ENCODE measurements at places on chromosomes 11 and 22. TPM values are rescaled to one million over a fixed set of nuclear protein-coding genes. Genes with fewer than 3 reads are reported as not detected.

The KRTAP5-7 gene
- total RNA-seq, result not detected

The MS4A4E gene
- 0.91 TPM for total RNA-seq

The HSD17B12 gene
- 38.8 TPM for total RNA-seq

The CCDC81 gene
- total RNA-seq, result 2.9 TPM

The CATSPERZ gene
- total RNA-seq, result not detected

The ABCG4 gene
- total RNA-seq, result 0.78 TPM

The TOM1 gene
- 41.3 TPM for total RNA-seq

The BACE1 gene
- 20.8 TPM for total RNA-seq

The CLDN25 gene
- not detected for total RNA-seq

The SESN3 gene
- total RNA-seq, result 22.0 TPM

The NOX4 gene
- 6.1 TPM for total RNA-seq

The GRAP2 gene
- 1.4 TPM for total RNA-seq

The C11orf87 gene
- total RNA-seq, result not detected

The CATSPER1 gene
- not detected for total RNA-seq

The WNT11 gene
- 5.4 TPM for total RNA-seq

The MS4A2 gene
- 2.4 TPM for total RNA-seq

The OR52R1 gene
- total RNA-seq, result not detected

The SF3B2 gene
- total RNA-seq, result 160 TPM

The PNPLA5 gene
- total RNA-seq, result not detected

The LSP1 gene
- 36.5 TPM for total RNA-seq

The NUDT8 gene
- total RNA-seq, result 2.5 TPM

The P2RX3 gene
- not detected for total RNA-seq

The ELFN2 gene
- 0.17 TPM for total RNA-seq

The IL17RA gene
- total RNA-seq, result 14.5 TPM

The CYTH4 gene
- 27.3 TPM for total RNA-seq

The KCTD14 gene
- 1.1 TPM for total RNA-seq

The GVQW3 gene
- 1.2 TPM for total RNA-seq

The MN1 gene
- 26.4 TPM for total RNA-seq

The NRGN gene
- 1.6 TPM for total RNA-seq

The CD3G gene
- total RNA-seq, result 0.33 TPM

The NCR3LG1 gene
- 3.6 TPM for total RNA-seq
